ENCODE measurements at places on chromosomes 7 and 10.

- no peak for DNase-seq
Measured at GRCh38 chr10:118827053-118827452, 72.3 kb upstream of the CACUL1 start.

DNA sequence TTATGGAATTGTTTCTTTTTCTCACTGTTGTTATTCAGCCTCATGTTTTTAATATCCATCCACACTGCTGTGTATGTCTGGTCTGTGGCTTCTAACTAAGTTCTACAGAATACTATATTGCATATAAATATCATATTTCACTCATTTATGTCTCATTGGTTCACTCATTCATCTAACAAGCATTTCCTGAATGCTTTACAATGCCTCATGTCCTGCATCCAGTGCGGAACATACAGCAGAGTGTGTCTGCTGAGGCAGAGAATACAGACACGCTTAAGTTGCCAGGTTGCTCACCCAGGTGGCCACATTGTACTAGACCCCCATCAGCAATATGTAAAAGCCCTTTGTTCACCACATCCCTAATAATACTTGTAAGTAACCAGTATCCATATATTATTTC is 111.8 kb upstream of the CNTNAP2 start:
- no peak for DNase-seq

- DNase-seq, result no peak
Measured at GRCh38 chr10:70479626-70480238, 1.2 kb downstream of the PALD1 start.

DNA sequence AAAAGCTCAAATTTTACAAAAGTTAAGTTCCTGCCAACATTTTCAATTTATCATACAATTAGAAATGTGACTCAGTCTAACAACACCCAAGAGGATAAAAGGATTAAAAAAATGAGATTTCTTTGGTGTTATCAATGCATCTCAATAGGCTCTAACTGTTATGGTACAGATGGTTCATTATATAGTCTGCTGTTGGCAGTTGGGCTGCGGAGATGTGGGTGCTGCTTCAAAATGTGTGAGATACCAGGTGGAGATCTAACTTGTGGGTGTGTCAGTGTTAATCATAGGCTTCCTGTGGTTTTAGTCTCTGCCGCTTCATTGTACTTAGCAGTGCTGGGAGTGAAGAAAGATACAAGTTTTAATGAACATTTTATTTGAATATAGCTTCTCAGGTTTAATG is 231.2 kb downstream of the EXOC4 start:
- no peak for DNase-seq

DNA sequence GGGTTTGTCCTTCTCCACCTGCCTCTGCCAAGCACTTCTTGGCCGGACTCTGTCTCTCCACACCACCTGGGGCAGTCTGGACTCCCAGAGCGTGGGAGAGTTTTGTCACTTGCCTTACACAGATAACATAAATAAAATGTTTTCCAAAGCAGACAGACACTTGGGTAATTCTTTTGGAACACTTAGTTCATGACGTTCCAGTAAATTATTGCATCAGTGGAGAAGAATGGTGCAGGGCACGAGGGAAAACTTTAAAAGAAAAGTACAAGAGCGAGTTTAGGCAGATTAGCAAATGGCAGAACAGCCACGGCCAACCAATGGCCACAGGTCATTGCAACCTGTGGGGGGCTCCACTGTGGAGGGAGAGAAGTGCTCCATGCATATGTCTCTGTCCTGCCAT is 170.6 kb upstream of the GRB10 start:
- DNase-seq, result no peak

- DNase-seq, result no peak
Measured at GRCh38 chr7:101718363-101719122, 89.4 kb upstream of the MYL10 start.

DNA sequence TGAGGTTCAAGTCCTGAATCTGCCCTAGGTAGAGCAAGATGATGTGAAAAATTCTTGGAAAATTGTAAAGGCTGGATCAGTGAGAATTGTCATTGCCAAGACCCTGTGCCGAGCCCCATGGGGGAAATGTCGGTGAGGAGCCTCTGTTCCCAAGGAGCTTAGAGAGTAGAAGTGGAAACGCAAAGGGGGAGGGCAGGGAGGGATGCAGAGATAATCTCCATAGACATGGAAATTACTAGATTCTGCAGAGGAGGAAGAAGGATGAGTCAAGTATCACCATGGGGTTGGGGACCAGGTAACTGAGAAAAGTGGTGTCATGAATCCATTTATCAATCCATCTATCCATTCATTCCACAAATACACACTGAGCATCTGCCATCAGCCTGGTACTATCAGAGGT is 26.0 kb downstream of the DUSP5 start:
- no peak for DNase-seq

All from SK-N-SH (cell line).